ENCODE measurements at places on chromosomes 12 and 14.

GRCh38 chr12:110704231-110704630, 15.3 kb upstream of the HVCN1 start:
- no peak overlapping the region for H3K4me3 ChIP-seq
- no peaks in the 10 kb centered on the region for H3K36me3 ChIP-seq
- DNase-seq, result no peak
- H3K4me1 ChIP-seq, result peaks cover 7% of the 10 kb centered on the region
- H3K27ac ChIP-seq, result no peak overlapping the region
- H3K27me3 ChIP-seq, result no peaks in the 10 kb centered on the region

GRCh38 chr12:104494793-104495158, 38.0 kb downstream of the CHST11 start:
- H3K27ac ChIP-seq, result no peak overlapping the region
- H3K4me1 ChIP-seq, result peaks cover 10% of the 10 kb centered on the region
- no peak for DNase-seq
- no peaks in the 10 kb centered on the region for H3K27me3 ChIP-seq

GRCh38 chr14:23356662-23357061, 4.0 kb upstream of the SLC22A17 start:
- no peak overlapping the region for H3K4me3 ChIP-seq
- H3K4me1 ChIP-seq, result 0 out of 2 replicates have a peak, but pooled peaks cover 2% of the 10 kb centered on the region
- DNase-seq, result no peak
- H3K36me3 ChIP-seq, result no peaks in the 10 kb centered on the region

- no peak overlapping the region for H3K4me3 ChIP-seq
- peaks cover 18% of the 10 kb centered on the region for H3K4me1 ChIP-seq
- DNase-seq, result no peak
- H3K27ac ChIP-seq, result no peak overlapping the region
Measured at GRCh38 chr12:52838609-52839435, 4.7 kb upstream of the KRT79 start.

GRCh38 chr12:117334051-117334450, 27.4 kb downstream of the NOS1 start:
- no peaks in the 10 kb centered on the region for H3K4me1 ChIP-seq
- H3K27ac ChIP-seq, result no peak overlapping the region
- H3K4me3 ChIP-seq, result no peak overlapping the region
- DNase-seq, result no peak
- peaks cover 34% of the 10 kb centered on the region for H3K27me3 ChIP-seq

DNA sequence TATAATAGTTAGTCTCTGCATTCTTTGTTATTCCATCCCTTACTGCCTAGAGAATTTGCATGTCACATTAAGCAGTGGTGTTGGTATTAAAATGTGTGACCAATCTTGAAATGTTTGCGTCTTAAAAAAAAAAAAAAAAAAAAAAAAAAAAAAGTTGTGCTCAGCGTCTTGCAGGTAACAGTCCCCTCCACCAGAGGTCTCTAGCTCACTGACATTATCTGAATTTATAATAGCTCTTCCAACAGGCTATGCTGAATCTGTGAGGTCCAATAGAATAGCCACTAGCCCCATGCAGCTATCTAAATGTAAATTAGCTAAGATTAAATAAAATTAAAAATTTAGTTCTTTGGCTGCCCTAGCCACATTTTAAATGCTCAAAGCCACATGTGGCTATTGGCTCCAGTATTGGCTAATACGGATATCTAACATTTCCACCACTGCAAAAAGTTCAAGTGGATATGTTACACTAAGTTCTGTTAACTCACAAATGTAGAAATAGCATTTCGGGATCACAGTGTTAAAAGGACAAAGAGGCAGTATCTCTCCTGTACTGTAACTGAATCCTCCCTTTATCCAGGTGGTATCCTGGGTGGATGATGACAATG, 28.7 kb downstream of the NKX2-8 start:
- H3K27me3 ChIP-seq, result no peaks in the 10 kb centered on the region
- peak; percentile 41 for DNase-seq
- no peak overlapping the region for H3K4me3 ChIP-seq

DNA sequence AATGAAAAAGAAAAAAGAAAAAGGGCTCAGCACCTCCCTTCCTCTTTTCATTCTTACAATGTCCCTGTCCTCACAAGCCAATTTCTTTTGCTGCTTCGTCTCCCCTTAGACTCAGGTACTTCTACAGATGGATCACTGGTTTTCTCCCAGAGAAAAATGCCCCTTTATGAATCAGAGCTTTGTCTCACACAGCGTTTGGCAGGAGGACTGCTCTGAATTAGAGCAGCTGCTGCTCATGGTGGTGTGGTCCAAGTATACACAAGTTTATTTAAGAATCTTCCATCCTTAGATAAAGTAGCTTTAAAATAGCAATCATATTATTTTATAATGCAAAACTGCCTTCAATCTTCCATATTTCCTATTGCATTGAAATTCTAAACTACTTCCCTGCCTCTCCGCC, 80.3 kb downstream of the SLC8A3 start:
- H3K27ac ChIP-seq, result no peak overlapping the region
- H3K36me3 ChIP-seq, result no peaks in the 10 kb centered on the region
- H3K4me3 ChIP-seq, result no peak overlapping the region
- no peaks in the 10 kb centered on the region for H3K4me1 ChIP-seq
- no peak for DNase-seq

GRCh38 chr12:65637774-65638173, 186.5 kb upstream of the HMGA2 start:
- peaks cover 75% of the 10 kb centered on the region for H3K4me1 ChIP-seq
- H3K4me3 ChIP-seq, result no peak overlapping the region
- H3K36me3 ChIP-seq, result no peaks in the 10 kb centered on the region
- no peaks in the 10 kb centered on the region for H3K27me3 ChIP-seq
- peak overlapping the region; percentile 11 for H3K27ac ChIP-seq

GRCh38 chr12:15688202-15688736, 100.9 kb downstream of the EPS8 start:
- peaks cover 99% of the 10 kb centered on the region for H3K4me1 ChIP-seq
- DNase-seq, result peak; percentile 93
- peak overlapping the region; percentile 79 for H3K27ac ChIP-seq
- H3K36me3 ChIP-seq, result no peaks in the 10 kb centered on the region

DNA sequence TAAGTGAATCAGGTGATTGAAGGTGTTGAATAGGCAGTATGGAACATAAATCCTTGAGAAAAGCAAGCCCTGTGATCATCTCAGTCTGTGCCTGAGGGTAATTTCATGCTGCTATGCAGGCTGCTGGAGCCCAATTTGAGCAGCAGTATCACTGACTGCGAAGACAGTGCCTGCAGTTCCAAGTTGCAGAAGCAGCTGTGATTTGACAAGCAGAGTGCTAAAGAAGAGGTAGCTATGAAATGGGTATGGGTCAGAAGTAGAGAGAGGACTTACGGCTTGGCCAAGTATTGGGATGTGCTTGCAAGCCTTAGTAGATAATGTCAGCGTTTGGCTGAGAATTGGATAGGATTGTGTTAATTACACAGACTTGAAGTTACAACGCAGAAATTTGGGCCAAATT, 22.5 kb downstream of the PIK3C2G start:
- no peak for DNase-seq
- H3K27ac ChIP-seq, result no peak overlapping the region
- no peak overlapping the region for H3K4me3 ChIP-seq
- no peaks in the 10 kb centered on the region for H3K27me3 ChIP-seq
- H3K4me1 ChIP-seq, result no peaks in the 10 kb centered on the region
- no peaks in the 10 kb centered on the region for H3K36me3 ChIP-seq

- no peaks in the 10 kb centered on the region for H3K4me1 ChIP-seq
- H3K4me3 ChIP-seq, result no peak overlapping the region
- no peak overlapping the region for H3K27ac ChIP-seq
- DNase-seq, result no peak
- no peaks in the 10 kb centered on the region for H3K36me3 ChIP-seq
Measured at GRCh38 chr12:113857371-113857770, 108.8 kb downstream of the RBM19 start.

- H3K4me1 ChIP-seq, result no peaks in the 10 kb centered on the region
- no peaks in the 10 kb centered on the region for H3K27me3 ChIP-seq
- H3K4me3 ChIP-seq, result no peak overlapping the region
- H3K36me3 ChIP-seq, result no peaks in the 10 kb centered on the region
- DNase-seq, result no peak
Measured at GRCh38 chr14:29636870-29637269, 290.8 kb downstream of the PRKD1 start.

GRCh38 chr12:12469386-12469785, 93.3 kb downstream of the DUSP16 start:
- H3K4me3 ChIP-seq, result no peak overlapping the region
- H3K4me1 ChIP-seq, result no peaks in the 10 kb centered on the region
- no peak overlapping the region for H3K27ac ChIP-seq

DNA sequence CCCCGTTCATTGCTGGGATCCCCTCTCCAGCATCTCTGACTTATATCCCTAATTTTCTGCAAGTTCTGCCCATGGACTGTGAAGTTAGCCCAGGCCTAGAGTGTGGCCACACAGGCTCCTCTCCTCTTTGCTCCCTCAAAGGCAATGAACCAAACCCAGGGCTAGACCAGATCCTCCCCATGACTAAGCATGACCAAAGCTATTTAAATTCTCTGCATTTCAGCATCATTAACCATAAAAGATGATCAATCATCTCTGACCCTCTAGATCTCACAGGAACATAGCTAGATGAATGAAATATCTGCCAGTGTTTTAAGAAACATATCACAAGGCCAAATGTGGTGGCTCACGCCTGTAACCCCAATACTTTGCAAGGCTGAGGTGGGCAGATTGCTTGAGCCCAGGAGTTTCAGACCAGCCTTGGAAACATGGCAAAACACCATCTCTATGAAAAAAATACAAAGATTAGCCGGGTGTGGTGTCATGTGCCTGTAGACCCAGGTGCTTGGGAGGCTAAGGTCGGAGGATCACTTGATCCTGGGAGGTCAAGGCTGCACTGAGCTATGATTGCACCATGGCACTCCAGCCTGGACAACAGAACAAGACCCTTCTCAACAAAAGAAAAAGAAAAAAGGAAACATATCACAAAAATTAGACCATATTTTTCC, 2.2 kb upstream of the KRT3 start:
- H3K27ac ChIP-seq, result no peak overlapping the region
- no peaks in the 10 kb centered on the region for H3K36me3 ChIP-seq
- no peak for DNase-seq
- H3K4me3 ChIP-seq, result no peak overlapping the region

GRCh38 chr14:62031504-62031903, 269.3 kb downstream of the SNAPC1 start:
- no peaks in the 10 kb centered on the region for H3K4me1 ChIP-seq
- H3K27me3 ChIP-seq, result peaks cover 25% of the 10 kb centered on the region
- no peak overlapping the region for H3K4me3 ChIP-seq
- H3K27ac ChIP-seq, result no peak overlapping the region
- no peaks in the 10 kb centered on the region for H3K36me3 ChIP-seq

- H3K4me1 ChIP-seq, result peaks cover 20% of the 10 kb centered on the region
- H3K4me3 ChIP-seq, result no peak overlapping the region
- DNase-seq, result no peak
- no peak overlapping the region for H3K27ac ChIP-seq
- no peaks in the 10 kb centered on the region for H3K36me3 ChIP-seq
Measured at GRCh38 chr14:101077481-101078074, 174.1 kb upstream of the RTL1 start.

DNA sequence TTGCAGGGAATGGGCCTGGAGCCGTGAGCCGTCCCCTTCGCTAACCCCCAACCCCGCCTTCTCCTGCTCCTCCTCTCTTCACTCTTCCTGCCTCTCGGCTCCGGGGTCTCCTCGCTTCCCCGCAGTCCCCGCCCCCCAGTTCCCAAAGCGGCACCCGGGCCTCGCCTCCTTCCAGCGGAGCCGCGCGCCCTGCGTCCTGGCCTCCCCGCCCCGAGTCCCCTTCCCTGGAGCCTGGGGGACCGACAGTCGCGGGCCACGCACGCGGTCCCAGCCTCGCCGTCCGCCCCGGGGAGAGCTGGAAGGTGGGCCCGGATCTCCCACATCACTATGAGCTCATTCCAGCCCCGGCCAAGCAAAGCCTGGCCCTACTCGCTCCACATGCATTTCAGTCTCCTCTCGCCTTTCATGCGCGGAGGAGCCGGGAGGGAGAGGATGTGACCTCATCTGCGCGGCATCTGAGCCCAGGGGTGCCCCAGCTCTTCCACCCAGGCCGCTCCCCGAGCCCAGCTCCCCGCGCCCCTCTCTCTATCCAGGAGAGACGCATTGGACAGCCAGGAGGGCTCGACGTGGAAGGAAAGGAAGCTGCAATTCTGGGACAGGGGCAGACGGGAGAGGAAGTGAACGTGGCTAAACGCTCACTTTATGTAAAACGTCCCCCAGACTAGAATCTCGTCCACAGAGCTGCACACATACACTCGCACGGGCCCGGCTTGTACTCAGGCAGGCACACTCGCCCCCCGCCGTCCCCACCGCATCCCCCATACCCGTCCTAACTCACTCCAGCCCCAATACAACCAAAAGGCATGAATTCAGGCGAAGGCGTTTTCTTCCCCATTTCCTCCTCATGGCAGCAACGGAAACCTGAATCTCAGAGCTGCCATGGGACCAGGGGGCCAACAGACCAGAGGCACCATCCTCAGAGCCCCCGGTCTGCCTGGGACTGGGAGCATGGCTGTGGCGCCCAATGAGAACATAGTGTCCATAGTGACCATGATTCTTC, 108.7 kb upstream of the CCND2 start:
- no peak for DNase-seq
- no peaks in the 10 kb centered on the region for H3K36me3 ChIP-seq
- no peak overlapping the region for H3K4me3 ChIP-seq
- no peaks in the 10 kb centered on the region for H3K4me1 ChIP-seq

- no peaks in the 10 kb centered on the region for H3K4me1 ChIP-seq
- no peak overlapping the region for H3K4me3 ChIP-seq
- no peaks in the 10 kb centered on the region for H3K27me3 ChIP-seq
- DNase-seq, result no peak
- H3K36me3 ChIP-seq, result no peaks in the 10 kb centered on the region
Measured at GRCh38 chr14:32049361-32050088, 27.6 kb upstream of the ARHGAP5 start.

- DNase-seq, result peak; percentile 68
- no peaks in the 10 kb centered on the region for H3K27me3 ChIP-seq
- peak overlapping the region; percentile 85 for H3K27ac ChIP-seq
- peaks cover 64% of the 10 kb centered on the region for H3K4me1 ChIP-seq
- H3K4me3 ChIP-seq, result peak overlapping the region; percentile 76
Measured at GRCh38 chr14:91114079-91115065, 499 bp downstream of the DGLUCY start.

GRCh38 chr12:31224768-31225448, 101.0 kb downstream of the SINHCAF start:
- DNase-seq, result no peak
- no peaks in the 10 kb centered on the region for H3K4me1 ChIP-seq
- no peak overlapping the region for H3K4me3 ChIP-seq
- no peak overlapping the region for H3K27ac ChIP-seq
- no peaks in the 10 kb centered on the region for H3K27me3 ChIP-seq

- peaks cover 32% of the 10 kb centered on the region for H3K4me1 ChIP-seq
- DNase-seq, result no peak
- no peaks in the 10 kb centered on the region for H3K27me3 ChIP-seq
- peak overlapping the region; percentile 94 for H3K4me3 ChIP-seq
- no peaks in the 10 kb centered on the region for H3K36me3 ChIP-seq
Measured at GRCh38 chr12:131950182-131950913, 606 bp downstream of the EP400 start.

- no peaks in the 10 kb centered on the region for H3K27me3 ChIP-seq
- no peaks in the 10 kb centered on the region for H3K36me3 ChIP-seq
- peaks cover 14% of the 10 kb centered on the region for H3K4me1 ChIP-seq
- H3K27ac ChIP-seq, result no peak overlapping the region
- no peak for DNase-seq
Measured at GRCh38 chr14:93056166-93056839, 59.4 kb downstream of the ITPK1 start.

Measured in HCT116 (cell line).